ENCODE measurements at places on chromosomes 16 and 17. TPM values are rescaled to one million over a fixed set of nuclear protein-coding genes. Genes with fewer than 3 reads are reported as not detected.

Gene TPSD1
- total RNA-seq = 9.6 TPM

Gene TEKT5
- not detected for total RNA-seq

- DNase-seq = no peak
Observed at GRCh38 chr17:11996722-11997146, 541 bp downstream of the ZNF18 start.

DNA sequence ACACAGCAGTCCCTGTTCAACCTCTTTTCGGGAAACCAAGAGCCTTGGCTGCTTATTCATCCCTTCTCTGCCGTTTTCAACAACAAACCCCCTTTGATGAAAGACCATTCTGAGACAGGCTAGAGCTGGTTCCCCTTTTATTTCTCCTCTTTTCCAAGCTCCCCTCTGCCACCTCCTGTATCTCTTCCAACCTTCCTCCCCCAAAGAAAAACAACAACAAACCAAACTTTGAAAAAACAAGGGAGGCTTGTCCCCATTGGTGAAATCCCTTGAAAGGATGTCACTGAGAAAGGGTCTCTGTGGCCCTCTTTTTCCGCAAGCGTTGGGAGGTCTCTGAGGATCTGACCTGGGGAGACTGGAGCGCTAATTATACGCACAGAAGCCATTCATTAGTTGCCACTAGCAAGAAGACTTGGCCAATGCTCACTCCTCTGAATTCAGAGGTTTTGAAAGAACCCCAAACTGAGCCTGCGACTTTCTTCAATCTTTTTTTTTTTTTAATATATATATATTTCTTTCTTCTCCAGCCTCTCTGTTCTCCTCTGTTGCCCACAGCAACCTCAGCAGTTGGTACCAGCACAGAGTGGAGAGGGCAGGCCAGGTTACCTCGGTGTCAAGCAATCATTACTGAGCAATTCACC, 101.4 kb downstream of the PITPNC1 start:
- DNase-seq = no peak

DNA sequence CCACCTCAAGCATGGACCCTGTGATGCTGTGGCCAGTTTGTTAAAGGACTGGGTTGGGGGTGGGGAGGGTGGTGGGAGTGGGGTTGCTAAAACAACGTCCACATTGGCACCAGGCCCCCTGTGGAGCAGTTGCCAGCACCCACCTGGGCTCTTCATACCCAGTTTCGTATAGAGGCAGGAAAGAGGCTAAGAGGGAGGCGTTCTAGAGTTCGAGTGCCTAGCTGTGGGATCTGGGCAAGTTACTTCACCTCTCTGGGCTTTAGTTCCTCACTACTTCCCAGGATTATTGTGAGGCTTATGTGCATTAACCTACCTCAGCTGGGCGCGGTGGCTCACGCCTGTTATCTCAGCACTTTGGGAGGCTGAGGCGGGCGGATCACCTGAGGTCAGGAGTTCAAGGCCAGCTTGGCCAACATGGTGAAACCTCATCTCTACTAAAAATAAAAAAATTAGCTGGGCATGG, 1.4 kb downstream of the MFAP4 start:
- DNase-seq = no peak

GRCh38 chr16:31561426-31562233, 33.9 kb downstream of the AHSP start:
- DNase-seq = no peak

Measured in lower lobe of right lung (tissue), 2 donors.